ENCODE measurements at places on chromosomes 13 and 19.

- DNase-seq = no peak
Measured at GRCh38 chr13:113046883-113047244, 58.7 kb upstream of the F7 start.

DNA sequence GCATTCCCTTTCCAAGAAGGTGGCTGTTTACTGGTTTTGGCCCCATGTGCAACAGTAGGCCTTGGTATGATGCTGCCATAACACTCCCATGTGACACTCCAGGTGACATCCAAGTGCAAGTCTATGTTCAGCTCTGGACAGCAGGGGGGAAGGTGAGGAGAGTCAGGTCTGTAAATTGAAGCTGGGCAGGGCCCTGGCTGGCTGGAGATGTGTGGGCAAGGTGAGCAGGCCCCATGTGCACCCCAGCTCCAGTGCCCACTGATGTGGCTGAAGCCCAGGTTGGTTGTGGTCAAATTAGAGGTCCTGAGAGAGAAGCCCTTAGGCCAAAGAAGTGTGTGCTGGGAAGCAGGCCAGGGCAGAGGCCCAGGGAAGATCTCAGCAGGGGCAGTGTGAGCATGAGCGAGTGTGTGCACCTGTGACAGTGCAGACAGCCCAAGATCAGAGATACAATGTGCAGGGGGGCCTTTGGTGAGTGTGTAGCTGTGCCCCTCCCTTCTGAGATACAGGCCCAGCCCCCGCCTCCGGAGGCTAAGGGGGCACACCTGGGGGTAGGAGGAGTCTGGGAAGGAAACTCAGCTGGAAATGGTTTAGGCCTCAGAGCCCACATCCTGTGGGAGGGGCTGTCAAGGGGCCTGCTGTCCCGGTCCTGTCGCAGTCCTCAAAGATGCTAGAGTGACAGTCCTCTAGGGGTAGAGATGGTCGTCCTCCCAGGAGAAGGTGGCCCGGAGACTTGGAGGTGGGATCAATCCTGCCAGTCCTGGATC, 18.6 kb downstream of the DEDD2 start:
- peak; percentile 86 for DNase-seq

DNA sequence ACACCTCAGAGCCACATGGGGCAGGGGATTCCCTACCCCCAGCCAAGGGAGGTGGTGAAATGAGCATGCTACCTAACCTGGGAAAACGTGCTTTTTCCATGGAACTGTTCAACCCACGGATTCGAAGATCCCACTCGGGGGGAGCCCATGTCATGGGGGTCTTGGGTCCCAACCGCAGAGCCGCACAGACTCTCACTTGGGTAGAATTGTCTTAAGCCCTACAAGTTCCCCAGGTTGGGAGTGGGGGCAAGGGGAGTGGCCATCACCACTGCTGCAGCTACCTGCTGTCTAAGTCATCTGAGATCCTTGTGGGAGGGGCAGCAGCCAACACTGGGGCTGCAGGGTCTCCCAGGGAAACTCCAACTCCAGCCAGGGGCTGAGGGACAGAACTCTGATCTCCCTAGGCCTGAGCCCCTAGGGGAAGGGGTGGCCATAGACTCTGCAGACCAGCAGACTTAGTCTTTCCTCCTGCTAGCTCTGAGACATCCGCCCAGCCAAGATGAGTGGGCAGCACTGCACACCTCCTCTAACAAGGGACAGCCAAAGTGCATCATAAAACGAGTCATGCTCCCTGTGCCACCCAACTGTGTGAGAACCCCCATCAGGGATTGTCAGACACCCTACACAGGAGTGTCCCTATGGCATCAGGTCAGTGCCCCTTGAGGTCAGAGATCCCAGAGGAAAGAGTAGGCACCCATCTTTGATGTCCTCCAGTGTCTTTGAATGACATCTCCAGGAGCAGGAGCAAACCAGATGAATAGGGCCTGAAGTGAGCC, 610.4 kb upstream of the SLITRK6 start:
- no peak for DNase-seq

GRCh38 chr19:14507704-14508542, 10.3 kb downstream of the DNAJB1 start:
- DNase-seq = no peak

DNA sequence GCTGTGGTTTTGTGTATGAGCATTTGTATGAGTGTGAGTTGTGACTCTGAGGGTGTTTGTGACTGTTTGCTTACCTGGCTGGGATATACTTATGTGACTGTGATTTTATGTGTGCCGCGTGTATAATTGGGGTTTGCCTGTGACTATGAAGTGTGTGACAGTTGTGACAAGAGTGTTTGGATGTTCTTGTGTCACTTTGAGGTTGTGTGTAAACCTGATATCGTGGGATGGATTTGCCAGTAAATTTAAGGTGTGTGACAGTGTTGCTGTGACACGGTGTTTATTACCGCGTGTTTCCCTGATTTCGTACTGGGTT, 442 bp downstream of the ZNF420 start:
- DNase-seq = no peak

GRCh38 chr19:33749619-33750175, 47.0 kb upstream of the KCTD15 start:
- DNase-seq = no peak

DNA sequence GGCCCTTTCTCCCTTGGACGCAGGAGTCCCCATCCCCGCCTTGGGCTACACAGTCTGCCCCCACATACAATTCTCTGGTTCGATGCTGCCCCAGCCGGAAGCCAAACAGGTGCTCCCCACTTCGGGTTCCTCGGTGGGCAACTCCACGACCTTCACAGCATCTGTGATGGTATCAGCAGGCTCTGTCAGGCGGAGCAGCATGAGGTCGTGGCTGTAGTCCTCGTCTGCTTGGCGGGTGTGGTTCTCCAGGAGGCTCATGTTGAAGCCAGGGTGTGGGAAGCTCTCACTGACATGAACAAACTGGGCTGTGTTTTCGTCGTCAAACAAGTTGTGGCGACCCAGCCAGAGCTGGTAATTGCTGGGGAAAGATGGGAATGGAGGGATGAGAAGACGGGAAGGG, 3.5 kb downstream of the KLK1 start:
- DNase-seq = no peak

GRCh38 chr19:46714444-46715106, 2.3 kb downstream of the PRKD2 start:
- DNase-seq = peak; percentile 77

DNA sequence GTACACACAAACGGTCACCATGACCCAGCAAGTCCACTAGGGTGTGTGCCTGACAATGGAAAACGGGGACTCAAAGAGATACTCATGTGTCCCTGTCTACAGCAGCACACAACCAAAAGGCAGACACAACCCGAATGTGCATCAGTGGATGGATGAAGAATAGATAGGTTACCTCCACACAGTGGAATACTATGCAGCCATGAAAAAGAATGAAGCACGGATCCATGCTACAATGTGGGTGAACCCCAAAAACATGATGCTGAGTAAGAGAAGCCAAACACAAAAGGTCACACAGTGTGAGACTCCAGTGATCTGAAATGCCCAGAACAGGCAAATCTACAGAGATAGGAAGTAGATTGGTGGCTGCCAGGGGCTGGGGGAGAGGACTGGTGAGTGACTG, 9.0 kb downstream of the CERS1 start:
- DNase-seq = no peak

DNA sequence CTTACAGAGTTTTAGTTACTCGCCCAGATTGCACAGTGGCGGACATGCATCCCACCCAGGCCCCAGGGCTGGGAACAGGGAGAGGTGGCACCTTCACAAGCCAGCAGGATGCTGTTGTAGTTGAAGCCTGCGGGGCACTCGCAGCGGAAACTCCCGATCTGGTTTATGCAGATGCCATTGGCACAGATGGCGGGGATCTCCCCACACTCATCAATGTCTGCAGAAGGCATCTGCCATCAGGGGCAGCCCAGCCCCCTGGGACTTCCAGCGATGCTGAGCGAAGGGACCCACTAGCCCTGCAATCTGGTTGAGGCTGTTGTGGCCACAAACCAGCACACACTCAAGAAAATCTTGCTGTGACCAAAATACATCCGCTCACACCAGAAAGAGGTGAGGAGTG, 44.6 kb downstream of the CCL25 start:
- no peak for DNase-seq

- DNase-seq = no peak
Measured at GRCh38 chr13:38951525-38952313, 38.9 kb downstream of the STOML3 start.

DNA sequence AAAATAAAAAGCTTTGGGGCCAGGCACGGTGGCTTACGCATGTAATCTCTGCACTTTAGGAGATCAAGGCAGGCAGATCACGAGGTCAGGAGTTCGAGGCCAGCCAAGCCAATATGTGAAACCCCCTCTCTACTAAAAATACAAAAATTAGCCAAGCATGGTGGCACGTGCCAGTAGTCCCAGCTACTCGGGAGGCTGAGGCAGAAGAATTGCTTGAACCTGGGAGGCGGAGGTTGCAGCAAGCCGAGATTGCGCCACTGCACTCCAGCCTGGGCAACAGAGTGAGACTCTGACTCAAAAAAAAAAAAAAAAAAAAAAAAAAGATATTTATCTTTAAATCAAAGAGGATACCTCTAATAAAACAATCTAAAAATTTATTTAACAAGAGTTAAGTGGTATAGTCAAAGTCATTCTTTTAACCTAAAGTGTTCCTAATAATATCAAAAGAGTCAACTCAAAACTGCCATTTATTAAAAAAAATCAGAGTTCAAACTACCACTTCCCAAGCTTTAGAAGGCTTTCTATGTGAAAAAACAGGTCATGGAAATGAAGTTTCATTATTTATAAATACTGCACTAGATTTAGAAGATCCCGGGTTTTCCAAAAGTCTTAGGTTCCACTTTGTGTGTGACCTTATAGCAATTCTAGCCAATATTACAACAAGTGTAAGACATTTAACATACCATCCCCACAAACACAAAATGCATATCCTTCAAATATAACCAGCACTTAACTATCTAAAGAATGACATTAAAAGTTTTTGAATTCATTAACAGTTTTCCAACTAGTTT, 4.4 kb downstream of the FOXO1 start:
- DNase-seq = no peak

DNA sequence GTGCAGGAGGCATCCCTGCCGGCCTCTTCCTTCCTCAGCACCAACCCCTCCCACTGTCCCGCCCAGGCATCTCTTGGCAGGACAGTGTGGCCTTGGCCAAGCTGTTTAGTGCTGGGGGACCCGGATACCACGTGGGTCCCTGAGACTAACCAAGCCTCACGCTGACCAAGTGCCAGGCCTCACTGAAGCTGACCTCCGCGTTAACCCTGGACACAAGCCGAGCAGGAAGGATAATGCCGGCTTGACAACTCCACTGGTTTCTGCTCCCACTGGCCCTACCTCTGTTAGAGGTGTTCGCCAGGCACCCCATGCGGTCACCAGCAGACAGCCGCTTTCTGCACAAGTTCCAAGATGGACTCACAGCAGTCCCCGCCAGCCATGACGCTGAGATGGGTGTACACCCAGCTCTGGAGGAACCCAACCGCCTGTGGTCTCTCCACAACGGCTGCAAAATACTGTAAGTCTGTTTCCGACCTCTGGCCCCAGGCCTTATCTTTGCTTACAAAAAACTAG, 12.4 kb downstream of the GRTP1 start:
- no peak for DNase-seq

DNA sequence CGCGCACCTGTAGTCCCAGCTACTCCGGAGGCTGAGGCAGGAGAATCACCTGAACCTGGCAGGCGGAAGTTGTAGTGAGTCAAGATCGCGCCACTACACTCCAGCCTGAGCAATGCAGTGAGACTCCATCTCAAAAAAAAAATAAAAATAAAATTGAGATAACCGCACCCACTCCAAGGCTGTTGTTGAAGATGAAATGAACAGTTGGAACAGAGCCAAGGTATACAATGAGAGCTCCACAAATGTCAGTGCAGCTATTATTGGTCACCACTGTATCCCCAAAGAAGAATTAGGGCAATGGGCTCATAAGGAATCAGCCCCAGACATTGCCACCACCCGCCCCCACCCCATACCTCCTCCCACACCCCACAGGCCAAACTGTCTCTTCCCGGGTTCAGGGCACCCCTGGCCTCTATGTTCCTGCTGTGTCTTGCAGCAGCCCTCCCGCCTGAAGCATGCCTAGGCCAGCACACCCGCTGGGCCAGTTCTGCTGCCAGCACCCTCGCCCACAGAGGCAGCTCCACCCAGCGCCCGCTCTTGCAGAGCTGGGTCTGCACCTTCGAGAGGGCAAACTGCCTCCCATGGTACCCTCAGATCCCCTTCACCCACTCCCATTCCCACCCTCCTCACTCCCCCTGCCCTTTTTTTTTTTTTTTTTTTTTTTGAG, 3.5 kb upstream of the S1PR5 start:
- no peak for DNase-seq

DNA sequence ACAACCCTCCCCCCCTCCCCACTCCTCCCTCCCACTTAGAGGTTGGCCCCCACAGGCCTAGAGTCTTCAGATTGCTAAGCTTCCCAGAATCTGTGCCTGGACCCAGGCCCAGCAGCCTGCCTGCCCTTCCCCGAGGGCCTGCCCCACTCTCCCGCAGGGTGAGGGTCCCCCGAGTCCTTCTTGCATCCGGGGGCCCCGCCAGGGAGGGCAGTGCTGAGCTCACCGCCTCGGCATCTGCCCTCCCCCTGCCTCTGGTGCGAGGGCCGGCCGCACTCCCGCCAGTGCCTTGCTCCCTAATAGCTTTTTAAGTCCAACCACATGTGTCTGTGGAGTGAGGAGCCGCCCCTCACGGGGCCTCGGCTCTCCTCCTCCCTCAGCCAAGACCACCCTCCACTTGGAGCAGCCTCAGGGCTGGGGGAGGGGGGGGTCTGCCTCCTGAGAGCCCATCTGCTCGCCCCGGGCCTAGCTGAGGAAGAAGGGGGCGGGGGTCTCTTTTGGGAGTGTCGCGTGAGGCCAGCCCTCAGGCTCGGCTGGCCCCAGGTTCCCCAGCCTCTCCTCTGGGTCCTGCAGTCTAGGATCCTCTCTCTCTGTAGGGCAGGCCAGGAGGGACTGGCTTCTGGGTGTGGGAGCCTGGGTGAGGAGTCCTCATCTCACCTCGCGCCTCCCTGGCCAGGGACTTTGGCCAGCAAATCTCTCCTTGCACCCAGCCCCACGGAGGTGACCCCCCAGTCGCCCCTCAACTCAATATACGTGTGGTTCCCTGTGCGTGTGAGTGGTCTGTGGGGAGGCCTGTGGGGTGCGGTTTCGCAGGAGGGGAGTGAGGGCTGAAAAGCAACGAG, 47.2 kb downstream of the LYL1 start:
- no peak for DNase-seq

- DNase-seq = peak; percentile 39
Measured at GRCh38 chr19:38527466-38528136, 90.2 kb downstream of the MAP4K1 start.

DNA sequence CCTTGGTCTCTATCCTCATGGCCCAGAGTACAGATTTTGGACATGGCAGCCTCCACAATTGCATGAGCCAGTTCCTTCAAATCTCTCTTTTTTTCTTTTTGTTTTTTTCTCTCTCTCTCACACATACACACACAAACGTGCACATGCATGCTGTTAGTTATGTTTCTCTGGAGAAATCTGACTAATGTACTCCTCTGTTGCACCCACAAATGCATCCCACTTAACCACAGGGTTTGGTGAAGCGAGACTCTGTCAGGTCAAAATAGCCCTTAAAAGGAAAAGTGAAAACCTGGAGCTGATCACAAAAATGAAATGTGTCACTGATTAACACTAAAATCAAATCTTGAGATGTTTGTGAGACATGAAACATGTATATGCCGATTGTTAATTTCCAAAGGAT, 374.6 kb upstream of the ARGLU1 start:
- DNase-seq = no peak

All from CD4-positive, alpha-beta T cell treated with Interleukin-12 subunit alpha and Interleukin-12 subunit beta, for 1 hour (primary cell).